ENCODE measurements at places on chromosomes 16 and 17.

DNA sequence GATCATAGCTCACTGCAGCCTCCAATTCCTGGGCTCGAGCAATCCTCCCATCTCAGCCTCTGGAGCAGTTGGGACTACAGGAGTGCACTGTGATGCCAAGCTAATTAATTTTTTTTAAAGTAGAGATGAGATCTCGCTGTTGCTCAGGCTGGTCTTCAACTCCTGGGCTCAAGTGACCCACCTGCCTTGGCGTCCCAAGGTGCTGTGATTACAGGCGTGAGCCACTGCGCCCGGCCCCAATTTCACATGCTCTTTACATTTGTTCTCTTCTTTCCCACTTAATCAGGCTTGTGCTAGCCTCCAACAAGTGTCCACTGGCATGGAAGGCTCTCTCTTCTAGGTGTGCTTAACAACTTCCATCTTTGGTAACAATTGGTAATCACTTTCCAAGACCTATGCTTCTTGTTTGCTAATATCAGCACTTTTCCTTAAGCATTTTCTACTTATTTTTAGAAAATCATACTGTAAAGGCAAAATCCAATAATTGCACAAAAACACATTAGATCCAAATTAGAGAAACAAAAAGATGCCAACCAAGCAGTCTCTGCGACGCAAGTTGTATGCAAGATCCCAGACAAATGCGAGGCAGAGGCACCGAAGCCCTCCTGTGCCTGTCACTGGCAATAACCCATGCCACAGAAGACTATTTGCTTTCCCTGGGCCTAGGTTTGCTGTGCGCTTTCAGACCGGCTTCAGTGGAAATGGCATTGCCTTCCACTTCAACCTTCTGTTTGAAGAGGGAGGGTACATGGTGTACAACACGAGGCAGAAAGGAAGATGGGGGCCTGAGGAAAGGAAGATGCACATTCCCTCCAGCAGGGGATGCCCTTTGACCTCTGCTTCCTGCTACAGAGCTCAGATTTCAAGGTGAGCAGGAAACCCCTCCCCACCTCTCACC, 52.6 kb downstream of the NOS2 start:
- DNase-seq = no peak

GRCh38 chr17:61337290-61337689, 62.4 kb upstream of the TBX2 start:
- DNase-seq = no peak

- no peak for DNase-seq
These were observed 58.8 kb downstream of the RPTOR start for GRCh38 chr17:80603396-80603795.

DNA sequence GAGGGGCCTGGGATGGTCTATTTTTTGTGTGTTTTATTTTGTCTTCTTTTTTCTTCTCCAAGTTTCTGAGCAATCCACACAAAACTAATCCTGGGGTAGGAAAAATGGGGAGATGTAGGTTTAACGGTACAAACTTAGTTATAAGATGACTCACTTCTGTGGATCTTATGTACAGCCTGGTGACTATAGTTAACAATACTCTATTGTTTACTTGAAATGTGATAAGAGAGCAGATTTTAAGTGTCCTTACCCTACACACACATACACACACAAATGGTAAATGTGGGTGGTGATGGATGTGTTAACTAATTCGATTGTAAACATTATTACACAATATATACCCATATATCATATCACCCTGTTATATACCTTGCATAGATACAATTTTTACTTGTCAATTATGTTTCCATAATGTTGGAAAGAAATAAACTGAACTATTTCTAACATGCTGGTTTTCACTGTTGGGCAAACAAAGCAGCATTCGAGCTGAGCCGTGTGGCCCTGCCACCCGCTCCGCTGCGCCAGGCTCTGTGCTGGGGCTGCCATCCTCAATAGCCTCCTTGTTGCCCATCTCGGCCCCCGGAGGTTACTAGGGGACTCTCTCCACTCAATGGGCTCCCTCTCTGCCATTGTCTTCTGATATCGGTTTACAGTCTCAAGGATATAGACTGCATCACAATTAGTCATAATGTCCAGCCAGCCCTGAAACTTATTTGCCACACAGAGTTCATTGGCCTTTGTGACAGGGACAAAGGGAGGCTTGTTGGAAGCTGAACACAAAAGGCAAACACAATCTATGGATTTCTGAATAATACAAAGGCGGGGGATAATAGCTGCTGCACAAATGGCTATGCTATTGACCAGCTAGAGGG, 380.3 kb upstream of the MAF start:
- DNase-seq = no peak

DNA sequence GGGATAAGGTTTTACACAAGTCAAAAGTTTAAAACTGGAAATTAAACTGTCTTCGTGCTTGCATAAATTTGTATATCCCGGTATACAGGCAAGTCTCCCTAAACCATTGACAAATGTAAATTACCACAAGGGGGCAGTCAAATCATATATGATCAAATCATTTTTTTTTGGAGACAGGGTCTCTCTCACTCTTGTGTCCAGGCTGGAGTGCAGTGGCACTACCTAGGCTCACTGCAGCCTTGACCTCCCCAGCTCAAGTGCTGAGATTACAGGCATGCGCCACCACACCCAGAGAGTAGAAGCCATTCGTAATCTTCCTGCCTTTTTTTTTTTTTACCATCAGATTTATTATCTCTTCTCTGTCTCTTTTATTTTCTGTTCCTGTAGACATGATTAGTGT, 18.5 kb downstream of the TOP2A start:
- DNase-seq = no peak
